Left renal pelvis (tissue), 4 donors: ENCODE measurements at places on chromosomes 2 and 18.

DNA sequence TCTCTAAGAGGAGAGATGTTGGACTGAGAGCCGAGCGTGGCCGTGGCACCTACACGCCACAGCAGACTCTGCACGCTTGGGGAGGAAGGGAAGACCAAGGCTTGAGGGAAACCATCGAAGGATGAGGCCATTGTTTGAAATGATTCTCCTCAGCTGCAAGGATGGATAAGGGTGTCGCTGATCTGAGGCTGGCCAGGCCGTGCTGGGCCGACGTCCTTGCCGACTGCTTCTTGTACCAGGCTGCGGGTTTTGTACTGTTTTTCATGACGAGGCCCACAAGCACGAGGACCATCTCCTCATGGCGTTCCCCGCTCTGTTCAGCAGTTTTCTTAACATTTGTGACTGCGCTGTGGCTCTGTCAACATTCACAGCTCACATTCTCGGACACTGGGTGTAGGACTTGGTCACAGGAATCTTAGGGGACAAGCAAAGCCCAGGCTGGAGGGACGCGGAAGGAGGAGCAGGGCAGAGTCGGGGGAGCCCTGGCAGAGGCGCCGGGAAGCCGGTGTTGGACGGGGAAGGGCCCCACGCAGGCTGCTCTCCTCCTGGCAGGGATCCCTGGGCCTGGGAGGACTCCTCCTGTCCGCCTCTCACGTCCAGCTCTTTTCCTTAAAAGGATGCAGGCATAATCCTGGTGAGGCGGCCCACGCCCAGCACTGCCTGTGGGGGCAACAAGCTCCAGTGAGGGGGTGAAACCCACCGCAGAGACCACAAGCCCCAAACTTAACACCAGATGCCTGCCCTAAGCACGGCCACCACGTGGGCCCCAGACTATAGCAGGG, 259.0 kb upstream of the SALL3 start:
- no peak for DNase-seq

GRCh38 chr2:85831735-85832134, 57.1 kb downstream of the ST3GAL5 start:
- no peak for DNase-seq

- no peak for DNase-seq
Observed at GRCh38 chr2:143936538-143936847, 583.4 kb downstream of the ZEB2 start.

GRCh38 chr2:151258121-151258520, 3.5 kb downstream of the RBM43 start:
- no peak for DNase-seq

GRCh38 chr2:199055336-199055735, 402.4 kb downstream of the SATB2 start:
- DNase-seq = no peak

DNA sequence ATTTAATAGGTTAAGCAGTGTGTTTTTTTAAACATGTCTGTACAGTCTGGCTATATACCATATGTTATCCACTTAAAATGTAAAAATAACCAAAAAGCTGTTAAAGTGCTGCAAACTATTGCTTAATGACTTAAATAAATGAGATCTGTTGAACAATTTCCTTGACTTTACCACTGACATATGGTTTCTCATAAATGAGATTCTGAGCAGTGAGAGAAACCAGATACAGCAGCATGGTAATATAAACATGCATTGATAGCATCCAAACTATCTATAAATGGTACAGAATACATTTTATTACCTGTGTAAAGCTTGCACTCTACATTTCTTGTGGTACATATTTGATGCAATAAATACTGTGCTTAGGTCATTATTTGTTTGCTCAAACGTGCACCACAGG, 36.3 kb upstream of the TTC21B start:
- no peak for DNase-seq

DNA sequence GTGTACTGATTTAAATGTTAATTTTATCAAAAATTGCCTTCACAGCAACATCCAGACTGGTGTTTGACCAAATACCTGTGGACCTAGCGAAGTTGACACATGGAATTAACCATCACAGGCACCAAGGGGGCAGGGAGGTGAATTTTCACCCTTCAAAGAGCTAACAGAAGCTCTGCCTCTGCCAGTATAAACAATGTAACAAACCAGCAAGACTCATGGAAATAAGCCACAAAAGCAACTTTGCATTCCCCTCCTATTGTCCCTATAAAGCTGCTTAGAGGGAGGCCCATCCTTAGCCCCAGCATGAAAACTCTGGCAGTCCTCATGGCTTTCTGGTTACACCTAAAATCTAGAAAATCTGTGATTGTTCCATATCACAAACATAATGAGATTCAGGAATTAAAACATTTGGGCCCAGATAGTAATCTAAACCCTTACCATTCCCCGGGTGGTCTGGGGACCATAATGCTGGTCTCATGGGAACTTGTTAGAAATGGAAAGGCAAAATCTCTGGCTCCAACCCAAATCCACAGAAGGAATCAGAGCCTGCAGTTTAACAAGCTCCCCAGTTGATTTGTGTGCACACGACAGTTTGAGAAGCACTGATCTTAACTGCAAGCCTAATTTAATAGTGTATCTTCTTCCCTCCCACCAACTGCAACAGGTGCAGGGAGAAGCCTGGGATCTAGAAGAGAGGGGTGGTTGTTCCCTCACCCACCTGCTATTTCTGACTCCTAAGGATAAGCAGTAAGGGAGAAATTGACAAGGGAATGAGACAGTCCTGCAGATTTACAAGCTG, 23.1 kb downstream of the SERPINB11 start:
- DNase-seq = no peak

- no peak for DNase-seq
Observed at GRCh38 chr2:219419331-219420197, 1.4 kb downstream of the DES start.

GRCh38 chr2:39696838-39697237, 31.1 kb downstream of the TMEM178A start:
- DNase-seq = no peak

- DNase-seq = no peak
Observed at GRCh38 chr2:212903413-212903812, 248.0 kb downstream of the IKZF2 start.

- DNase-seq = no peak
Observed at GRCh38 chr2:54569745-54570301, 113.7 kb downstream of the SPTBN1 start.

GRCh38 chr2:174011796-174012195, 46.6 kb upstream of the SP3 start:
- DNase-seq = no peak

- DNase-seq = no peak
Observed at GRCh38 chr18:61528961-61529360, 195.7 kb downstream of the CDH20 start.

GRCh38 chr18:75065251-75066000, 143.5 kb downstream of the PTGR3 start:
- no peak for DNase-seq

- DNase-seq = no peak
Observed at GRCh38 chr2:157874348-157874747, 1.8 kb downstream of the ACVR1 start.

GRCh38 chr2:99851811-99852210, 290.6 kb downstream of the AFF3 start:
- no peak for DNase-seq

GRCh38 chr2:15492773-15493325, 68.3 kb downstream of the NBAS start:
- no peak for DNase-seq

- DNase-seq = no peak
Observed at GRCh38 chr2:29276151-29276550, 160.9 kb downstream of the CLIP4 start.

DNA sequence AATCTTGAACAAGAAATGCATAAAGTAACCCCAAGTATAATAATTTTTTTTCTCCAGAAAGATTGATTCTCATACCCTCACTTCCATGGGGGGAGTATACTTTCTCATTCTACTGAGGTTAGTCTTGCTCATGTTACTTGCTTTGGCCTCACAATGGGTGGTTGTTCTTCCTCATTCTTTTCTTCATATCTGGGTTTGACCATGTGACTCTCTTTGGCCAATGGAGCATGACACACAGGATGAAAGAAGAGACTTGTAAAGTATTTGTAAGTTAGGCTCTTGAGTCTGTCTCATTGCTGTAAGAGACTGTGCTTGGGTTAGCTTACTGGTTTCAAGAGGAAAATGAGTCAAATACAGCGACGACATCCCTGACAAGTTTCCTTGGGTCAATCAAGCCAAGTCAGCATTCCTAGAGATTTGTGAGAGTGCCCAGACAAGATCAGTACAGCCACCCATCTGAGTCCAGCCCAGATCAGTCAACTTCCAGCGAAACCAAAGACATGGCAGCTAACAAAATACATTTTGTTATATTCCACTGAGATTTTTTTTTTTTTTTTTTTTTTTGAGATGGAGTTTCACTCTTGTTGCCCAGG, 970.2 kb downstream of the BCL11A start:
- DNase-seq = no peak

GRCh38 chr18:13492314-13492713, 234.0 kb downstream of the FAM210A start:
- no peak for DNase-seq

DNA sequence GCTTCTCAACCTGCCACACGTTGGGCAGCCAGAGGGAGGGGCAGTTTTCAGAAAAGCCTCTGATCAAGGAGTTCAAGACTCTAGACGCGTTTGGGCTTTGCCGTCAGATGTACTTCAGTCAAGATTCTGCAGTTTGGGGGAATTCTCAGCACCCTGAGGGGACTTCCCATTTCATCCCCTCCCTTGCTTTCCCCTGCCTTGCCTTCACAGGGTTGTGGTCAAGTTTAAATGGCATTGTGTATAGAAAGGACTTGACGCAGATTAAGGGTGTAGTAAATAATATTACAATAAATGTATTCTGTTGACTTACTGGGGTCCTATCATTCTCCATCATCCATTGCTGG, 198.3 kb upstream of the NABP1 start:
- no peak for DNase-seq

DNA sequence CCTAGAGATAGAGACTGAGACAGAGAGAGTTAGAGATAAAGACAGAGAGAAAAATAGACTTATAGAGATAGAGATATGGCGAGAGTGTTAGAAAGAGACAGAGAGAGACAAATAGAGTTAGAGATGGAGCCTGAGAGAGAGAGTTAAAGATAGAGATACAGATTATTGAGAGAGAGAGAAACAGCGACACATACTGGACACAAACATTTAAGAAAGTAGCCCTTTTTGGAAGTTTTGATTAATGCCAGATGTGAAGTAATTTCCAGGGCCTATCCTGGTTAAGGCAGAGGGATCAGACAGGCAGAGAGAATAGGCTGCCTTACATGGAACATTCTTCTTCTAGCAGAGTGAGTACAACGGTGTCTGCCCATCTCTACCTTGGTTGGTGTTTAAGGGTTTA, 311.6 kb upstream of the CDH7 start:
- no peak for DNase-seq

- DNase-seq = no peak
Observed at GRCh38 chr2:130810490-130810889, 26.2 kb upstream of the ARHGEF4 start.

DNA sequence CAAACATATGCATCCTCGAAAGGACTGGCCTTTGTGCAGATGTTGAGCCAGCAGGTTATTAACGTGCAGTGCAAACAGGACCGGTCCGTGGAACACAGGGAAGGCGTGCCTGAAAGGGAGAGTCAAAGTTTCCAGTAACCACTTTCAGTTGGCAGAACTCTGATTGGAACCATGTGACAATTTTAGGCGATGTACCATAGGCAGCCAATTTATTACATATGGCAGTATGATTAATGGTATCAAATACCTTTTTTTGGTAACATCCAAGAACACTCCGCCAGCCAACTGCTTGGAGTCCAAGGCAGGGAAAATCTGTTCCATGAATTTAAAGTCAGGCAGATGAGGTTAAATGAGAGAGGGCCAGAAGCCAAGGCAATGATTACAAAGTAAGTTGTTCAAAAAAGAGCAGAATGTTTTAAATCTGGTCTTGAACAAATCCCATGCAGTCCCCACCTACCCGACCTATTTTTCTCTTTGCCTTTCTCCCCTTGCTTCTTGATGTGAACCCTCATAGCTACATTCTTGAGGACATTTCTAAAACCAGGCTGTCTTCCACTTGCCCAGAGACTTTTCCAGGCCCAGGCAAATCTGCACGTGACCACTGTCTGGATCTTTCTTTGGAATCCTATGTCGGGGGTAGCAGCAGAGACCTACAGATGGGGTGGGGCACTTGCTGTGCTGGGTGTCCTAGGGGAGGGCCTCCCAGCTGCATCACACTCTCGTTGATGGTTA, 351.7 kb downstream of the HRH4 start:
- DNase-seq = no peak

- no peak for DNase-seq
Observed at GRCh38 chr2:207848545-207848928, 78.8 kb upstream of the FZD5 start.

DNA sequence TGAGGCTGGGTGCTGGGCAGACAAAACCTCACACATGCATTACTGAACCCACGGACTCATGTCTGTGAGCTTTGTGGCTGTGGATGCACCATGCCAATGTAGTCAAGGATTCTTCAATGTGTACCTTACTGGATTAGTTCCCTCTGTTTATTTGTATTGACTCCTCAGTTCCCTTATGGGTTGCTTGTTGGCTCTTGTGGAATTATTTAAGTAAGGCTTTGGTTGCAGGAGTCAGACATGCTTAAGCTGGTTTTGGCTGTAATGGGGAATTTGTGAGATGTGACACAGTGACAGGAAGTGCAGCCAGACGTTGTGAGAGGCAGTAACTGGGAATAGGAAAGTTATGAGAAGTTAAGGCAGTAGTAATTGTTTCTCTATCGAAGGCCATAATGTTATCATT, 13.6 kb upstream of the IL1RN start:
- DNase-seq = no peak

GRCh38 chr2:64837116-64837731, 152.0 kb upstream of the SLC1A4 start:
- DNase-seq = no peak
